ENCODE measurements at places on chromosomes 5 and 9.
A peak's percentile ranks its signal among the peaks of the same experiment; 100 is the strongest.

GRCh38 chr5:91212714-91213092 is 170.4 kb downstream of the ARRDC3 start:
- peak; percentile 39 for ATAC-seq

DNA sequence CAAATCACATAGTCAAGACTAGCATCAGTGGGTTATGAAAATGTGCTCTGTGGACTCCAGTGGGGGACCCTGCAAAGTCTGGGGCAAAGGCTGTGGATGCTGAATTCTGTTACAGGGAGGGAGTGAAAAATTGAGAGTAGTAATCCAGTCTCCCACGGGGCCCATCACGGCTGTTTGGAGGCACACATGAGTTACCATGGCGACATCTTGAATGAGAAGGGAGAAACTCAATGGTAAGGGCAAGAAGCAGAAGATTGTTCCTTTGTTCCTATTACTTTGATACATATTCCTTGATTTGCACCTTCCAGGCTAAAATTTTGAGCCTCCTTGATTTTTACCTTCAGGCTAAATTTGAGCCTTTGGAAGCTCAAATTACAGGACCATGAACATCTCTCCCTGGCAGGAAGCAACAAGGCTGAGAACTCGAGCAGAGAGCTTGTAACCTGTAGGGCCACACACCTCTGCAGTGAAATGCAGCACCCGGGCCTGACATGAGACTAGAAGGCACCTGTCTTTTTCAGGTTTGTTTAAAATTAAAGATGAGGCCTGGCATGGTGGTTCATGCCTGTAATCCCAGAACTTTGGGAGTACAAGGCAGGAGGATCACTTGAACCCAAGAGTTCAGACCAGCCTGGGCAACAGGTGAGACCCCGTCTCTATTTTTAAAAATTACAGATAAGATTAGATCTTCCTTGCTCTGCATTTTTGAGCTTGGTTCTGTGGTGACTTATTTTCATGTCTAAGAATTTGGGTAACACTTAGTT is 31.0 kb upstream of the ZFR start:
- no peak for ATAC-seq

DNA sequence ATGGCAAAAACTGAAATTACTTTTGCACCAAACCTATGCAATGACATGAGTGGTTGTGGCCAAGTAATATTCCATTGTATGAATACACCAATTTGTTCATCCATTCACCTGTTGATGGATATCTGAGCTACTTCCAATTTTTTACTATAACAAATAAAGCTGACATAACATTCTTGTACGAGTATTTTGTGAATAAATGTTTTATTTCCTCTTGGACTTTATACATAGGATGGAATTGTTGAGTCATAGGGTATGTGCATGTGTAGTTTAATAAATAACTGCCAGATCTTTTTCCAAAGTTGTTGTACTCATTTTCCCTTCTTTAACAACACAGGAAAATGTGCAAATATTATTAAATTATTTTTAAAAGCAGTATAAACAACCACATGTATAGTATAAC is 146.1 kb upstream of the ZNF462 start:
- ATAC-seq = no peak

GRCh38 chr9:105405514-105406131 is 42.2 kb upstream of the FSD1L start:
- no peak for ATAC-seq

DNA sequence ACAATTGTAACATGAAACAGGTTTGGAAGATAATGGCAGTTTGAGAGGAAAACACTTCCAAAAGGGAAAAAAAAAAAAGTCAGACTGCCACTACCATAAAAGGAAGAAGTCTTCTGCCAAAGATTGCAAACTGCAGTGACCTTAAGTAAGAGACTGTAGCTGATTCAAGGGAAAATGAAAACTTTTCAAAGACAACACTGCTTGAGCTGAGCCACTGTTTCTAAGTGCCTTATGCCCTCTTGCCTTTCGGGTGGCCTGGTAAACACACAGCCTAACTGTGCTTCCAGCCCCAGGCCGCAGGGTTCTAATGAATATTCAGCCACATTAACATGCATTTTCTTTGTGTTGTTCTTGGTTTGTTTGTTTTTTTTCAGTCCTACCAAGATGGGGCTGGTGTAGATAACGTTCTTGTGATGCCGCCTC is 354.6 kb downstream of the BNC2 start:
- ATAC-seq = no peak

DNA sequence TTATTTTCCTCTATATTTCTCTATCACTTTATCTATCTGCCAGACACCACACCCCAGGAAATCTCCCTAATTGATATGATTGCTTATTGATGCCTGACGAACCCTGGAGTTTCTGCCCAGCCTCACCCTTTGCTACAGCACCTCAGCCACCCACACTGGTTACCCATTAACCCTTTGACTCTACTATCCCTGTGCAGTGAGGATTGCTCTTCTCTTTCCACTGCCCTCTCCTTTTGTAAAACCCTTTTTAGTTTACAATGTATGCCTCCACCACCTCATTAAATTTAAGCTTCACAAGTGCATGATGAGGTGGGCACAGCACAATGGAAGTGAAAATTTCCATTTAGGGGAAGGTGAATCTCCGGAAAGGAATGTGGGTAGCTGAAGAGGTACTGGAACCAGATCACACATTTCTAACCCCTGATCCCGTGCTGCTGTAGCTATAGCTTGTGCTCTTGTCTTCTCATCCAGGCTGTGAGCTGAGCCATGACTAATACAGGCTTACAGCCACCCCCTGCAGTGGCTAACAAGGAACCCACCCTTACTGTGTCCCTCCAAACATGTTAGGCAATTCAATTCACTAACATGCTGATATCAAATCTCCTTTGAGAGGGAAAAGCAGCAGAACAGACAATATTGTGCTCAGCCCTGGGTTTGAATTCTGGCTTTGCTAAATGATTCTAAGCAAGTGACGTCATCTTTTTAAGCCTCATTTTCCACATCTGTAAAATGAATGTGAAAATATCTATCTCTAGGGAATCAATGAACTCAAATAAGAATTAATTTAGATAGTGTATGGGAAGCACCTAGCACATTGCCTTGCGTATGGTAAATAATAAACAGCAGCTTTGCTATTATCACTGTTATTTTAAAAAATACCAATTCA is 186.9 kb upstream of the TRIM32 start:
- ATAC-seq = peak; percentile 88

GRCh38 chr5:95110118-95110517 is 174.8 kb downstream of the MCTP1 start:
- no peak for ATAC-seq

GRCh38 chr9:81753436-81753835 is 64.1 kb upstream of the TLE1 start:
- no peak for ATAC-seq
